Stimulated activated CD8-positive, alpha-beta memory T cell treated with anti-CD3 and anti-CD28 coated beads, Interleukin-15, amount 100 ng/mL, for 1 hour (primary cell): ENCODE measurements at places on chromosomes 2 and 18.

DNA sequence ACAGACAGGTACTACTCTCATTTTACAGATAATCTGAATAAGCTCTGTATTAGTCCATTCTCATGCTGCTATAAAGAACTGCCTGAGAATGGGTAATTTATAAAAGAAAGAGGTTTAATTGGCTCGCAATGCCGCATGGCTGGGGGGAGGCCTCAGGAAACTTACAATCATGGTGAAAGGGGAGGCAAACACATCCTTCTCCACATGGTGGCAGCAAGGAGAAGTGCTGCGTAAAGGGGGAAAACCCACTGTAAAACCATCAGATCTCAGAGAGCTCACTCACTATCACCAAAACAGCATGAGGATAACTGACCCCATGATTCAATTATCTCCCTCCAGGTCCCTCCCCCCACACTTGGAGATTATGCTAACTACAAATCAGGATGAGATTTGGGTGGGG is 254.4 kb downstream of the KCNE4 start:
- no peak for DNase-seq

DNA sequence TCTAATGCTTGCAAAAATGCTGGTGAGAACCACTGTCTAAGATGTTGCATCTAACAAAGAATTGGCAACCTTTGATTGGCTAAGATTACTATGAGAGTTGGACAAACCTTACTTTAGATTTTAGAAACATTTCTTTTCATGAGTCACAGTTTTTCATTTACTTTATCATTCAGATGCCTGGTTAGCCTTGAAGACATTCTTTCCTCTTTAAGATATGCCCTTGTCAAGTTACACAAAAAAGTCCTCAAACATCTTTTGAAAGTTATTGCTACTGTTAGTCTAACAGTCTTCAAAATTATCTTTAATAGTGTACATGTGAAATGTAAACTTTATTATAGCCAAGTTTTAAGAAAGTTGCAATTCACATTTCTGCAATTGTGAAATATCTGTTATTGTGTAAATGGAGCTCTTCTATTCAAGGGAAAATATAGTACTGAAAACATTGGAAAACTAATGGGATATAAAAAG is 276.3 kb downstream of the RND3 start:
- no peak for DNase-seq

- no peak for DNase-seq
Observed at GRCh38 chr2:86301711-86302202, 35.7 kb downstream of the REEP1 start.

DNA sequence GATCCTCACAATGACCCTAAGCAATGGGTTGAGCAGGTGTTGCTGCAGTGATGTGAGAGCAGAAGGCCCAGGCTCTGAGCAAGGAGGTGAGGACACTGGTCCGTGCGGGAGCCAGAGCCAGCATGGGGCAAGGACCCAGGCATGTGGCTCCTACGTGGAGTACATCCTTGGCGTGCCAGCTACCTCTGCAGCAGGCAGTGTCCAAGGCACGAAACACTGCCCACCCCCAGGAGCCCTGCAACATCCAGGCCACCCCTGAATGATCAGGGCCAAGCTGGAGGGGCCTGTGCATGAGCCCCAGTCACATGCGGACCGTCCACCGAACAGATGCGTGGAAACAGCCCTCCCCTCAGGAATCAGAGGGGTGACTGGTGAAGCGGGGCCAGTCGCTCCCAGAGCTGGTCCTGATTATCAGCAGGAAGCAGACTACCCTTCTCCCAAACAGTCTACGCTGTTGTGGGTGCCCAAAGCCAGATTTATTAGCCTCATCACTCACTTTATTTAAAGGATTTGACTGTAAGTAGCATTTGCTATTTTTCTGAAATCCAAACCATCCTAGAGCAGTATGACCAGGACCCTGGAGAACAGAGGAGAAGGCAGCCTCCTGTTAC is 16.8 kb downstream of the CELF4 start:
- no peak for DNase-seq

GRCh38 chr2:230895536-230896345 is 29.3 kb downstream of the GPR55 start:
- DNase-seq: no peak

GRCh38 chr2:41129988-41130387 is 678.1 kb upstream of the SLC8A1 start:
- DNase-seq: no peak

GRCh38 chr18:34330308-34330707 is 105.6 kb upstream of the NOL4 start:
- no peak for DNase-seq

GRCh38 chr2:742221-742620 is 65.0 kb upstream of the TMEM18 start:
- DNase-seq: no peak

DNA sequence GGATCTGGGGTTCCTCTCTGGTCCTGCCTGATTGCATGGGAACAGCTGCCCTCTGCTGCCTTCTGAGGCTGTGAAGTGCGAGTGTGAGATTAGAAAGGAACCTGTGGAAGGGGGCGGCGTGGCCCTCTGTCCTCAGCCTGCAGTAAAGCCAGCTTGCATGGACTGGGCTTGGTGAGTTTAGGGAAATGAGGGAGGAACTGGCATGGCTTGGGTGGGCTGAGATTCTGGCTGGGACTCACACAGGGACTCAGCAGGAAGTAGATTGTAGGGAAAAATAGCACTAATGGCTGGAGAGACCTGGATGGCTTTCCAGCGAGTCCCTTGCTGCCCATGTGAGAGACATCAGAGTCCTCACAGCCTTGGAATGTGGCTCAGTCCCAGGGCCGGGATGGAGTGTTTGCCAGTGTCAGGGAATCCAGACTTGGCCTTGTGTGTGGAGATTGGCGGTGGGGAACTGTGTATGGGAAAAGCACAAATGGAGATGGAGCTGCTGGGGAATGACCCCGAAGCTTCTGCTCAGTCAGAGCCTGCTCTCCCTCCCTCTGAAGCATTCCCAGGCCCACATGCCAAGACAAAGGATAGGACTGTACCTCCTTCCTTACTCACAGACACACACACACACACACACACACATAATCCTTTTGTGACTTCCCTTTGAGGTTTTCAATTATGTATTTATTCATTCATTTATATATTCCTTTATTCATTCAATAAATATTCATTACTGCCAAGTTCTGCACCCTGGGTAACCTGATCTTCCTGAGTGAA is 115.4 kb downstream of the ACAA2 start:
- no peak for DNase-seq

- no peak for DNase-seq
Observed at GRCh38 chr2:19894134-19894792, 7.5 kb downstream of the TTC32 start.

- DNase-seq: no peak
Observed at GRCh38 chr2:144458541-144458940, 61.4 kb downstream of the ZEB2 start.

DNA sequence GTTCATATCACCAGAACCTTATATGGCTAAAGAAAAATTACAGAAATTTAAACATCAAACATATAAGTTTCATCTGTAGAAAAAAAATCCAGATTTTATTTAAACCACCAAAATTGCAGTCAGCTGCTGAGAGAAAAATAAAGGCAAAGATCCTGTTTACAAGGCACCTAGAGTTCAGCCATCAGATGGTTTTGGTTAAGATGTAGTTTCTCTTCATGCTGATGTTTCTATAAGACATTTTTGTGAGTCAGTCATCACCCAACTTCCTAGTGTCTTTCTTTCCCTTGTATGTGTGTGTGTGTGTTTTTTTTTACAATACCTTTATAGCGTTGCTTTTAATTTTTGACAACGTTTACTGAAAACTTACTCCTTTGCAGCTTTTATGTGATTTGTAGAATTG is 26.1 kb upstream of the MMADHC start:
- no peak for DNase-seq

- no peak for DNase-seq
Observed at GRCh38 chr2:165874445-165875039, 79.0 kb downstream of the TTC21B start.

DNA sequence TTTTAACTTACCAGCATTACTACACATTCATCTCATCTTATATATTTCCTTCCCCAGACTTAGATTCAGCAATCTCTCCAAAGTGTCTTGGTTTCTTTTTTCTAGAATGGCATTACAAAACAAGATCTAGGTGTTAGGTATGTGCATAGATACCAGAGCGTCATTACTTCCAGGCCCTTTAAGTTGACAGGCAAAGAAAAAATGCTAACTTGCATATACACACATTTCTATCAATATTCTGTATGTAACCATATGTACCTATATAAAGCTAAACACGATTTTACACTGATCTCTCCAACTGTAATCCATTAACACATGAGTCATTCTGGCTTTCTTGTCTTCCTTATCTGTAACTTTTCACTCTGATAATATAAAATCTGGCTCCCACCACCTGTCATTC is 503.8 kb upstream of the NRXN1 start:
- no peak for DNase-seq

GRCh38 chr2:70304498-70304897 is 2.6 kb upstream of the FAM136A start:
- no peak for DNase-seq

DNA sequence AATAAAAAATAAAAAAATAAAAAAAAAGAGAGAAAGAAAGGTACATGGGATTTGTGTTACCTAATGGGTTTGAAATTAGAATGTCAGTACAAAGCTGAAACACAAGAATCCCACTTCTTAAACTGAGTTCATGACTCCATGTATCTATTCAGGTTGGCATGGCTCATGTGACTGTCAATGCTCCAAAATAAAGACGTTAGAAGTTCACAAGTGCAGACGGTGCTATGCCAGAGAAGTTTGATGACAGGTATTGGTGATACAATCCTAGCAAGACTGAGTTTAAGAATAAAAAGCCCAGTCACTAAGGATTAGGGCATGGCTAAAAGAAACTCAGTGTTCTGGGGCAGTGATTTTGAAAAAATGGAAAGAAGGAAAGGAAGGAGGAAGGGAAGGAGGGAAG is 254.3 kb downstream of the XIRP2 start:
- no peak for DNase-seq

- no peak for DNase-seq
Observed at GRCh38 chr18:67672155-67672554, 155.6 kb upstream of the DSEL start.

DNA sequence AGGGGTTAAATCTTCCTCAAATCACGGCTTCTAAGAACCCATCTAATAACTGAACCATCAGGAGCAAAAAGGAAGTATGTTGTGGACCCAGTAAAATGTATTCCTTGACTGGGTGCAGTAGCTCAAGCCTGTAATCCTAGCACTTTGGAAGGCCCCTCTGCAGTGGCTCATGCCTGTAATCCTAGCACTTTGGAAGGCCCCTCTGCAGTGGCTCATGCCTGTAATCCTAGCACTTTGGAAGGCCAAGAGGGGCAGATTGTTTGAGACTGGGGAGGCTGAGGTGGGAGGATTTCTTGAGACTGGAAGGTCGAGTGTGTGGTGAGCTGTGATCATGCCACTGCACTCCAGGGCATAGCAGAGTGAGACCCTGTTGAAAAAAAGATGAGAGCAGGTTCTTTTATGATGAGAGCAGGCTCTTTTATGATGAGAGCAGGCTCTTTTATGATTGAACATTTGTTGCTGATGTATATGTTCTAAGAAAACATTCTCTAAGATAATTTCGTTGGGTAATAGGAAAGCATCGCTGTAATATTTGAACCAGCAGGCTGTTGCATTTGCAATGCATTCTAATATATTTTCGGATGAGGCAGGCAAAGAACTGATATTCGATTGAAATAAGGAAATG is 3.5 kb upstream of the PARD6G start:
- no peak for DNase-seq

GRCh38 chr2:207619764-207620203 is 5.4 kb downstream of the METTL21A start:
- DNase-seq: no peak

DNA sequence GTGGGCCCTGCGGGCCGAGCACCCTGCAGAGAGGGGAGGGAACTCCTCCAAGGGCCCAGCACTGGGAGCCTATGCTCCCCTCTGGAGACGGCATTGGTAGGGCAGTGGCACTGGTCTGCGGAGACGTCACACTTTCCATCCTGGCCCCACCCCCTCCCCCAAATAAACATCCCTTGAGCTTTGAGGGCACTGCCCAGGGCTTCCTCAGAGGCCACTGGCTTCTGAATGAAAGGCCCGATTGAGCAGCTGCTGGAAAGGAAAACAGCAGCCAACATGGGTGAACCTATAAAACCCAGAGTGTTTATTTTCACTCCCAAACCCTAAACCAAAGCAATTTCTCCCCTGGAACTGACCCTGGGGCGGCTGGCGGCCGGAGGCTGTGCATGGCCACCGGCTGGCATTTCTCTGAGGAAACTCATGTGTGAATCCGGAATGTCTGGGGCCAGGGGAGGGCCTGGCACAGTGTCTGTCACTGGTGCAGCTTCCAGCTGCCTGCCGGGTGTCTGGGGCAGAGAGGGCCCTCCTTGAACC is 138.9 kb downstream of the DYSF start:
- DNase-seq: no peak

DNA sequence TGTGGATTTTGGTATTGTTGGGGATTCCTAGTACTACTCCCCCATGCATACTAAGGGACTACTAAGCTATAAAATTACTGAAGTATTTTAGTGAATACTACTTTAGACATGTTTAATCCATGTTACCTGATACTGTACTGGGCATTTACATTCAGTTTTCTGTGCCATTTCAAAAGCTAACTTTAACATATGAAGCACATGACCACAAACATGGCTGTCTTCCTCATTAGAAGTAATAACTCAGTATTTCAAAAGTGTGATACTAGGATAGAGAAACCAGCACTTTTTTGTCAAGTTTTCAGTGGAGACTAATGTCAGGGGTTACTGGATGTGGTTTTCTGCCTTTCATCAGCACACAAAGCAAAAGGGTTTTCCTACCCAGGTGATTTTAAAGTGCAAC is 27.9 kb downstream of the WDR33 start:
- no peak for DNase-seq

DNA sequence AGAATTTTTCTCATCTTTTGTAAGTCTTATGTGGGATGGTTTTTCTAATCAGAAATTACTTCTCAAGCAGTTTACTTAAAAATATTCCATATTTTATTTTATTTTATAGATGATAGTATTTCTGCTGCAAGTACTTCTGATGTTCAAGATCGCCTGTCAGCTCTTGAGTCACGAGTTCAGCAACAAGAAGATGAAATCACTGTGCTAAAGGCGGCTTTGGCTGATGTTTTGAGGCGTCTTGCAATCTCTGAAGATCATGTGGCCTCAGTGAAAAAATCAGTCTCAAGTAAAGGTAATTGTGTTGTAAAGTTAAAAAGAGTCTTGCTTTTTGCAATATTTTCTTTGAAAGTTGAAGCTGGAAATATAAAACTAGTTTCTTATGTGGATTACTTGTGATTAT is 76.2 kb downstream of the EML4 start:
- no peak for DNase-seq

GRCh38 chr2:11775384-11775783 is 29.0 kb downstream of the LPIN1 start:
- DNase-seq: no peak
